Activated CD8-positive, alpha-beta T cell treated with anti-CD3 and anti-CD28 coated beads for 36 hours (primary cell): ENCODE measurements at places on chromosomes 12 and 14. TPM values are rescaled to one million over a fixed set of nuclear protein-coding genes. Genes with fewer than 3 reads are reported as not detected.

The KRT2 gene
- not detected for total RNA-seq

The CLEC2A gene
- not detected for total RNA-seq

DNA sequence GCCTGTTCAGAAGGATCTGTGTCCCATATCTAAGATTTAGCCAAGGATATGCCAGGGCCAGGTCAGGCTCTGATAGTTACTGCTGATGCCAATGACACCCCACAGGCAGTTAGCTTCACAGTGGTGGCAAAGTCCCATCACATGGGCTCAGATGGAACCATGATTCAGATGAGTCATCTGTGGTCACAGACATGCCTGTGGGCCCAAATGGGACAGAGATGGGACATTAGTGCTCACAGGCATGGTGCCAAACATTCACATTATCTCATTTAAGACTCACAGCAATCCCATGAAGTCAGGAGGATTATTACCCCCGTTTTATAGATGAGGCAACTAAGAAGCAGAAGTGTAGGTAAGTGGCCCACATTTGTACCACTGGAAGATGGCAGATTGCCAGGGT lies 207.8 kb downstream of the DPF3 start:
- DNase-seq = no peak

DNA sequence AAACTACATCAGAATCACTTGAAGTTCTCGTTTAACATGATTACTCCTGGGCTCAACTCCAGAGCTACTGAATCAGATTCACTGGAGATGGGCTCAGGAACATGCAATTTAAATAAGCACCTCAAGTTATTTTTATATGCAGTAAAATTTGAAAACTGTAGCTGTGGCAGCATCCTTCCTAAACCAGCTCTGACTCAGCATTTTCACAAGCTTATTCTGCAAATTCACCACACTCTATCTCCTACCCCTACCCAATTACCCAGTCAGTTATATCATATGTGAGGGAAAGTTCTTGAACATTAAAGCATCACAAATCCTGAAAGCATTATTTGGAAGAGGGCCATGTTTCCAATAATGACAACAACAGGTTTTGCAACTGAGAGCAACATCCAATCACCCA lies 24.2 kb upstream of the LRRC9 start:
- no peak for DNase-seq
